ENCODE measurements at places on chromosomes 13 and 19.

GRCh38 chr19:18450931-18451836 is 13.3 kb upstream of the ISYNA1 start:
- DNase-seq = peak; percentile 94

DNA sequence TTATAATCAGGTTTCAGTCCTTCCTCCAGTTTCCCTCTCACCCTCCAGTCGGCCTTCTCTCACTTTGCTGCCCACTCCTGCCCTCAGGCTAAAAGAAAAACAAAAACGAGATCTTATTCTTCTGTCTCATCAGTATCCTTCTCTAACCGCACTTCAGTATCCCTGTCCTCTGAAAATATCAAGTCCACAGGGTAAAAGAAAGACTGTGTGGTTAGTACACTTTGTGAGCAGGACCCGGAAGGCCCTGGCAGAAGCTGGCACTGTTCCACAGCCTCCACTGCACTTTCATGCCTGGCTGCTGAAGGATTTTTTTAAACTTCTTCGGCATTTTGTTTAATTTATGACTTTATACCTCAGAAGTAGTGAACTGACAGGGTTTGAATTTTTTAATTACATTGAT is 51.8 kb downstream of the TM9SF2 start:
- no peak for DNase-seq

- no peak for DNase-seq
These were observed 14.8 kb upstream of the GPI start for GRCh38 chr19:34350161-34350561.

GRCh38 chr13:42600943-42601342 is 27.0 kb downstream of the TNFSF11 start:
- DNase-seq = no peak

DNA sequence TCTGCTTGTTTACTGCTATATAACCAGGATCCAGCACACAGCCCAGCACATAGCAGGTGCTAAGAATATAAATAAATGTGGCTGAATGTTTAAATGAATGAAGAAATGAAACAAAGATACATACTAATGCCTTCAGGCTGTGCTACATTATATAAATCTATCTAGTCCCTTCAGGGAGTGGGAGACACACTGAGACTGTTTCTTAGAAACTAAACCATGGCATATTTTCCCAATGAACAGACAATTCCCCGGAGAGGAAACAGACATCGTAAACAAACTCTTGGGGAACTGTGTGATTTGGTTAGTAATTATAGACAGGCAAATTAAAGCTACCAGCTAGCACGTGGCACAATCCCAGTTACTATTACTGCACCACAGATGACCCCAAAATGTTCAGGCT is 9.7 kb upstream of the FEM1A start:
- no peak for DNase-seq

GRCh38 chr19:33921165-33921564 is 124.5 kb downstream of the KCTD15 start:
- no peak for DNase-seq

- no peak for DNase-seq
These were observed 157.4 kb downstream of the TNFSF13B start for GRCh38 chr13:108426893-108427292.

DNA sequence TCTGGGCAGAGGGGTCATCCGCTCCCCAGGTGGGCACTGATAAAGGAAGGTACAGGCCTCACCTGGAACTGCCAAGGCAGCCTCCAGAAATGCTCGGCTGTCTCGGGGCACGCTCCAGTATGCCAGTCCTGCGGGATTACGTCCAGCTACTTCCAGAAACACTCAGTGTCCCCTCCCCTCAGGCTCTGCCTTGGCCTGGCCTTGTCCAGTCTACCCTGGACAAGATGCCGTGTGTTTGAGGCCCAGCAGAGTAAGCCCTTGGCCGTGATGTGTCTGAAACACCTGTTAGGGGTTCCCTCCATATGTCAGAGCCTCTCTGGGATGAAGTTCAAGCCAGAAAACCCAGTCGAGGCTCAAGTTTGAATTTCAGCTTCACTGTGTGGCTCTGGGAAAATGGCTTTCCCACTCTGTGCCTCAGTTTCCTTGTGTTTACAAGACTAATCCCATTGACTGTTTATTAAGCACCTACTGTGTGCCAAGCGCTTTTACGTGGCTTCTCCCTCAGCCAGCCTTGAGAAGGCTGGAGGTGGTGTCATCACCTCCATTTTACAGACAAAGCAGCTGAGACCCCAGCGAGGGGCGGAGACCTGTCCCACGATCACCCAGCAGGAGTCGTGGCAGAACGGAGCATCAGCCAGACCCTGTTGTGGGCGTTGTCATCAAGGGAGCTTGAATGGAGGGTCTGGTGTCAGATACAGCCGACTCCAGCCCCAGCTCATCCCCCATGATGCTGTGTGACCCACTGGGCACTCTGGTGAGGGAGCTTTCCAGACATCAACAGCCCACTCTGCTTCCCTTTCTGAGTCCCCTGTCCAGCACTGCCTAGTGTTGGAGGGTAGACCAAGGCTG is 2.0 kb upstream of the PIK3R2 start:
- DNase-seq = no peak

GRCh38 chr19:29961311-29961710 is 19.3 kb downstream of the URI1 start:
- no peak for DNase-seq

DNA sequence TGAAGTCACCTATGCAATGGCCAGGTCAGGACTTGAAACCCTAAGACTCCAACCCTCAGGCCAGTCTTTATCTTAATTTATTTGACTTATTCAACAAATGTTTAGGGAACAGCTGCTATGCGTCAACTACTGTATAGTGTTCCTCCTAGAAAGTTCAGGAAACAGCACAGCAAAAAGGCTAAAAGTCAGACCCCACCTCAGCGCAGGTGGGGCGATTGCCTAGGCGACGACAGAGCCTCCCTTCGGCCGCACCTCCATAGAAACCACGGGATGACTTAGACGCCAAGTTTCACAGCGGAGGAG is 502 bp downstream of the VRK3 start:
- no peak for DNase-seq

DNA sequence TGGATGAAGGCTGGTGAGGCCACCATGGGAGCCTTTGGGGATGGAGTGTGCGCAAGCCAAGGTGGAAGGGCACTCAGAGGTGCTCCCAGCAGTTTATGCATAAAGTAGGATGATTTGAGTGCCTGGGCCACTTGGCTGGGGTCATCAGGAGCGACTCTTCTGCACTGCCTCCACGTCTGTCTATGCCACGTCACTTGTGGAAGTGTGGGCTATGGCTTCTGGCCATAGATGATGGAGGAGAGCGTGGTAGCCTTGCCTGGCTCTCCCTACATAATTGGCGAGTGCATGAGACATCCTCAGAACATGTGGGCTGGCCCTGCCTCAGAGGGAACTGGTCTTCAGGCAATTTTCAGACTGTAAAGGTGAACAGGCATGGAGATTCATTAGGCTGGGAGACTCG is 182.9 kb downstream of the TEX29 start:
- peak; percentile 19 for DNase-seq

Data from right forelimb (tissue), 1 donor.